ENCODE measurements at places on chromosomes 13 and 19. TPM values are rescaled to one million over a fixed set of nuclear protein-coding genes. Genes with fewer than 3 reads are reported as not detected.

Gene SHANK1
- total RNA-seq: under 0.01 TPM

Gene SIAH3
- total RNA-seq: not detected

Gene APOC4
- not detected for total RNA-seq

- no peak for DNase-seq
These were observed 1.6 kb upstream of the CLEC11A start for GRCh38 chr19:50721441-50722137.

DNA sequence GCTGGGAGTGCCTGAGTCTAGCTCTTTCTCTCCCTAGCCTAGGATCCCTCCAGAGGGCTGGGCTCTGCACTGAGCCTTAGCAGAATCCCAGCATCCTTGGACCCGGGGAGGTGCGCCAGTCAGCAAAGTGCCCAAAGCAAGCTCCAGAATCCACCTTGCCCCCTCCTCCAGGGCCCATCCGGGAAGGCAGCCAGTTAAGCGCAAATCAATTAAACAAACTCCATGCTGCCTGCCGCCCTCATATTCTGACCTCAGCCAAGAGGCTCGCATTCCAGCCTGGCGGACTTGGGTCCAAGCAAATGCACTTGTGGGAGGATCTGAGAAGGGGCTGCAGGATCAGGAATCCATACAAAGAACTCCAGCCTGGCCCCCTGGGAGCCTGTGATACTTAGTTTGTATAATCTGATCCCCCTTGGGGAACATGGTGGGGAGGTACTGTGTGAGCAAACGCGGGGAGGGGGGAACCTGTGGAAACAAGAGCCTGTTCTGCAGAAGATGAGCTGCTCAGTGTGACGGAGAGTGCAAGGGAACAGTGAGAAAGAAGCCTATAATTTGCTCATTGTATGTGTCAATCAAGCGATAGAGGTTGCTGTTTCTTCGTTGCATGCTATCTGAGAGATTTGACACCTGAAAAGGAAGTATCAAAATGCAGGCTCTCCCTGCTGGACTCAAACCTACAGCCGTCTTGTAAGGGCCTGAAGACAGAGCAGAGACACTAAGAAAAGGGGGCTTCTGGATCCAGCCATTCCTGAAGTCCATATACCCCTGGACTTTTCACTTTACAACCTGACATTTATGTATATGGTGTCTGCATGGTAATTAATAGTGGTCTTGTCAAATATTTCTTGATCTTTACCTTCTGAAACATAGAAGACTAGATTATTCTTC lies 29.4 kb downstream of the ZNRF4 start:
- no peak for DNase-seq

GRCh38 chr13:41383386-41383785 lies 72.3 kb downstream of the NAA16 start:
- DNase-seq: no peak
